ENCODE measurements at places on chromosomes 7 and 10.

DNA sequence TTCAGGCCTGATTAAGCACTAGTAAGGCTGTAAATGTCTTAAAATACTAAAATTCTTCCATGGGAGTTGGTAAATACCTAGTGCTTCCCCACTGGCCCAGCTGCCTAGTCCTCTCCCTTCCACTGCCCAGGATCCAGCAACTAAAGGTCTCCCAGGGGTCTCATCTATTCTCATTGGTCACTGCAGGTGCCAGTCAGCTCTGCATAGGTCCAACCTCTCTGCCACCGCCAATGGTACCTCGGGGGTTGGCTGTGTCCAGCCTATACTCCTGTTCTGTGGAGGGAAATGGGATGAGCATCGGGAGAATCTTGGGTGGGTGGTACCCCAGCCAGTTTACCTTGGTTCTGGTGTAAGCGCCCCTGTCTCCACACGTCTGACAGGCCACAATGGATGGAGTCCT lies 6.1 kb upstream of the CREB5 start:
- no peak for DNase-seq

DNA sequence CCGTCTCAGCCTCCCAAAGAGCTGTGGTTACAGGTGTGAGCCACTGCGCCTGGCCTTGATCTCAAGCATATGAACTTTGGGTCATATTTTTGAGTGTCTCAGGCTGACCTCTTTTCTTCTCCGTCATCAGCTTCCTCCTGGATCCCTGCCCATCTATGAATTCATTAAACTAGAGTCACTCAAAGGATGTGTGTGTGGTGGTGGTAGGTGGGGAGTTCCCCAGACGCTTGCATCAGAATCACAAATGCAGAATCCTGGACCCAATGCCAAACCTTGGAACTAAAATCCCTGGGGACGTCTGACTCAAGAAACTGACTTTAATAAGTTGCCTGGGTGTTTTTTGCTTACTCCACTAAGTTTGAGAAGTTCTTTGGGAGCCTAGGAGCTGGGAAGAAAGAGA lies 6.7 kb upstream of the CREB5 start:
- DNase-seq = peak; percentile 26

DNA sequence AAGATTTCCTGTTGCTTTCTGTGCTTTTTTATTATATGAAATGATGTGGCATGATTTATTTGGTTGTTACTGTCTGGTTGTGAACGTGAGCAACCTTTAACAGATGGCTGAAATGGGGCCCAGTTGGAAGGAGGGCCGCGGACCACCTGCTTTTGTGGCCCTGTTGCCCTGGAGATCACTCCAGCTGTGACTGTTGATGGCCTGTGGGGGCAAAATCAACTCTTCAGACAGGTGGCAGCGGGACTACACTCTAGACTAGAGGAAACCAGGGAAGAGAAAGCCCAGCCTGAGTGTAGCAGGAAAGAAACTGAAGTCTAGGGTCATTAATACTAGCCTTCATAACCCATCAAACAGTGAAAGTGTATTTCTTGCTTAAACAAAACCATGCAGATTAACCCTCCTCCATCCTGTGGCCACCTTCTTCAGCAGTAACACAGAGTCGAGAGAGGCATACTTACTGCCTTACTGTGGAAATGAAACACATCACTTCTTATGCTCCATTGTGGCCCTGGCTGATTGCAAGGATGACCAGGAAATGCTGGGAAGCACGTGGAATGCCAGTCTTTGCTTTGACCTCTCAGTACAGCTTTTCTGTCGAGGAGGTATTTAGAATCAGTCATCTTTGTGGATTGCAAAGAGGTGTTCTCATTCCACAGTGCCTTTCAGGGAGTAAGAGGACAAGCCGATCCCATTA lies 80.5 kb downstream of the CCNY start:
- DNase-seq = no peak

DNA sequence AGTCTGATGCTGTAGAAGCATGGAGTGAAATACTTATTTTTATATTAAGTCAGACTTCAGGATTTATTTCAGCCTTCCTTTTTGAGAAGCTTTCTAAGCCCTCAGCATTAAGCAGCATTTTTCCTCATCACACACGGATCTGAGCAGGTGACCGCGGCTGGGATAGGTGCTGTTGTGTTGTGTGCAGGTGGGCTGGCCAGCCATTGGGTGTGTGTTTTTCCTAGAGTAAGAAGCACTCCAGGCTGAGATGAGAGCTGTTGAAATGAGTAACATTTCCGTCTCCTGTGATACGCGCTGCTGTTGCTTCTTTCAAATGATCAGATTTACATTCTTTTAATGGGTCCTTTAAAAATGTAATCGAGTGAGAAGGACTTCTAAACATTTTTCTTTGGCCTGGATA lies 63.9 kb downstream of the INSYN2A start:
- no peak for DNase-seq

- no peak for DNase-seq
Measured at GRCh38 chr7:76386691-76387260, 22.7 kb downstream of the SSC4D start.

- no peak for DNase-seq
Measured at GRCh38 chr7:8817448-8818036, 384.1 kb downstream of the NXPH1 start.

DNA sequence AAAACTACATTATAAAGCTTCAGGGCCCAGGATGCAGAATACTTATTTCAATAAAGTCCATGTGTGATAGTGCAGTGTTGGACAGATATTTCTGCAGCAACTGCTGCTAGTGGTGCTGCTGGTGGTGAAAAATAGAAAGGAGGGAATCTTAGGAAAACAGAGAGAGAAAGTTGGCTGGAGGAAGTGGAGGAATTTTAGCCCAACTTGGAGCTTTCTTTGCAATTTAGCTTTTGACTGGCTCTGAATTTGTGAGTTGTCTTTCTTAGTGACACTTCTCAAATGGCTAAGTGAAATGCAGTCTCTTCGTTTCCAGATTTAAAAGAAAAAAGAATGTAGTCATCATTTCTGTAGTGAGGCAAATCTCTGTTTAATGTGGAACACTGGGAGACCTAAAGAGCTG lies 45.4 kb downstream of the GPR158 start:
- DNase-seq = no peak

GRCh38 chr10:132273304-132273944 lies 34.3 kb downstream of the STK32C start:
- no peak for DNase-seq

Data from stimulated activated CD8-positive, alpha-beta memory T cell treated with anti-CD3 and anti-CD28 coated beads, Interleukin-4, amount 100 ng/mL, for 48 hours (primary cell).